ENCODE measurements at places on chromosomes 11 and 22.
A peak's percentile ranks its signal among the peaks of the same experiment; 100 is the strongest.

- no peak for DNase-seq
- H3K27ac ChIP-seq = no peak overlapping the region
- H3K36me3 ChIP-seq = no peaks in the 10 kb centered on the region
- H3K27me3 ChIP-seq = no peaks in the 10 kb centered on the region
These were observed 8.9 kb upstream of the PPP2R1B start for GRCh38 chr11:111774955-111775710.

GRCh38 chr11:118522571-118523072, 4.7 kb upstream of the TTC36 start:
- H3K36me3 ChIP-seq = peaks cover 29% of the 10 kb centered on the region
- no peak overlapping the region for H3K27ac ChIP-seq
- H3K4me3 ChIP-seq = no peak overlapping the region

GRCh38 chr11:199782-200181, 6.9 kb downstream of the SCGB1C1 start:
- H3K36me3 ChIP-seq = peaks cover 24% of the 10 kb centered on the region
- no peaks in the 10 kb centered on the region for H3K27me3 ChIP-seq
- H3K27ac ChIP-seq = no peak overlapping the region
- H3K4me1 ChIP-seq = no peaks in the 10 kb centered on the region
- DNase-seq = no peak
- H3K4me3 ChIP-seq = peak overlapping the region; percentile 26

GRCh38 chr11:34111722-34112270, 6.4 kb downstream of the NAT10 start:
- H3K4me3 ChIP-seq = no peak overlapping the region
- H3K27me3 ChIP-seq = no peaks in the 10 kb centered on the region
- no peak overlapping the region for H3K27ac ChIP-seq
- H3K36me3 ChIP-seq = peaks cover 49% of the 10 kb centered on the region
- H3K4me1 ChIP-seq = no peaks in the 10 kb centered on the region

DNA sequence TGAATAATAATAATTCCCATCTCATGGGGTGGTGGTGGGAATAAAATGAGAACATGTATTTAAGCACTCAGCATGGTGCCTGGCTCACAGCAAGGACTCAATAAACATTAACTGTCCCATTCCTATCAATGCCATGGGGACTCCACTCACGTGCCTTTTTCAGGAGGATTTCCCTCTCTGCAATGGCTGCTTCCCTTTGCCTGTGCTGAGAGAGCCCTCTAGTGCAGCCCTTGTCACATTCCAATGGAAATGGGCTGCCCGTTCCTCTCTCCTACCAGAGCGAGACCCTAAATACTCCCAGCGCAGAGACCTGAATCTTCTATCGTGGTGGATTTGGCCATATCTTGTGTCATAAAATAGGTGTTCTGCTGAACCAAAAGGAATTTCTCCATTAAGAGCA, 621.5 kb upstream of the B3GAT1 start:
- no peak for DNase-seq
- H3K27ac ChIP-seq = no peak overlapping the region
- no peak overlapping the region for H3K4me3 ChIP-seq
- no peaks in the 10 kb centered on the region for H3K36me3 ChIP-seq

DNA sequence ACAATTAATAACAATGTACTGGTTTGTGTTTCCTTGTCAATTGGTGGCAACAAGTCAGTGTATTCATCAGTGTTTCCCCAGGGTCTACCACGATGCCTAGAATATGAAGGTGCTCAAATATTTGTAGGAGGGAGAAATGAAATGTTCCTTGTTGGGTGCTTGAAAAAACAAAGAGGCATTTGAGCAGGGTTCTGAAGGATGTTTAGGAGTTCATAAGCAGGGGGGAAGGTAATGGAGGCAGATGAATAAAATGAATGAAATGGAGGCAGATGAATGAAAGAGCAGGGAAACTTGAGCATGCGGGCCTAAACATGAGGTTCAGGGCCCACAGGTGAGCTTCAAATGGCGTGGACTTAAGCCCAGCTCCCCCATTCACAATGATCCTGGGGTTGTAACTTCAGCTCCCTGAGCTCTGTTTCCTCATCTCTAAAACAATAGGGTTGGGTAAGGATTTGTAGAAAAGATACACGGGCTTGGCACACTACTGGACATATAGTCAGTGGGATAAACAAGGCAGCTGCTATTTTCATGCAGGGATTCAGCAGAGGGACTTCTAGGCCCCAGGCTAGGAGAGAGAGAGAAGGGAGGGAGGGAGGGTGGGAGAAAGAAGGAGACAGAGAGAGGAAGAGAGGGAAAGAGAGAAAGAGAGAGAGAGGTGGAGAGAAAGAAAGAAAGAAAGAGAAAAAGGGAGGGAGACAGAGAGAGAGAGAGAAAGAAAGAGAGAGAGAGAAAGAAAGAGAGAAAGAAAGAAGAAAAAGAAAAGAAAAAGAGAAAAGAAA, 73.7 kb downstream of the MN1 start:
- no peak overlapping the region for H3K4me3 ChIP-seq
- H3K27me3 ChIP-seq = no peaks in the 10 kb centered on the region
- no peak for DNase-seq
- no peak overlapping the region for H3K27ac ChIP-seq
- H3K36me3 ChIP-seq = no peaks in the 10 kb centered on the region

- DNase-seq = no peak
- no peak overlapping the region for H3K4me3 ChIP-seq
- H3K4me1 ChIP-seq = peaks cover 3% of the 10 kb centered on the region
- H3K36me3 ChIP-seq = no peaks in the 10 kb centered on the region
- no peak overlapping the region for H3K27ac ChIP-seq
These were observed 31.8 kb upstream of the SLC35C1 start for GRCh38 chr11:45772986-45773785.
